ENCODE measurements at places on chromosomes 1 and 21. TPM values are rescaled to one million over a fixed set of nuclear protein-coding genes. Genes with fewer than 3 reads are reported as not detected.

Gene ORC1
- total RNA-seq, result 2.7 TPM

- no peak for DNase-seq
Observed at GRCh38 chr1:118978914-118979701, 9.0 kb downstream of the TBX15 start.

DNA sequence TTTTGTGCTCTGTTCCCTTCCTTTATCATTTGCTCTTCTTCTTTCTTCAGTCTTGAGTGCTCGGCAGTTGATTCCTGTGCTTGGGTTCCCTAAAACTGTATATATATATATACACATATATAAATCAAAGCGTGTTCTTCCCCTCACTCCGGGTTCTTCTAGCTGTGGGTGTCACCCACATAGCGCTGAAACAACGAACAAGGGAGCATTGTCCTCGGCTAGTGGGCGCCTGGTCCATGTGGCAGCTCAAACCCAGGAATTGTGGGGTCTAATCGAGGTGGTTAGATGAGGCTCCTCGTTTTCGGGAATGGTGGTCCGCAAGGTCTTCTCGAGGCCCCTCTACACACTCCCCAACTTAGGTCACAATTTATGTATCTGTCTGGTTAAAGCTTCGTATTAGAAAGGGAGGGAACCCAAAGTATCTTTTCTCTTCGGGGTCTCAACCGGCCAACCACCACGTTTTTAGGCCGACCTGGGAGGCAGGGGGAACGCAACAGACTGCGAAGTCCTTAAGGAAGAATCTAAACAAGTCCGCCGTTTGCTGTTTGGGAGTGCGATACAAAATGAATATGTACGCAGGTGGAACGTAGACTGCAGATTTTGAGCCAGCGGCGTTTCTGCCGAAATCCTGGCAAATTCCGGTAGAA lies 504 bp upstream of the SDHC start:
- DNase-seq, result no peak

DNA sequence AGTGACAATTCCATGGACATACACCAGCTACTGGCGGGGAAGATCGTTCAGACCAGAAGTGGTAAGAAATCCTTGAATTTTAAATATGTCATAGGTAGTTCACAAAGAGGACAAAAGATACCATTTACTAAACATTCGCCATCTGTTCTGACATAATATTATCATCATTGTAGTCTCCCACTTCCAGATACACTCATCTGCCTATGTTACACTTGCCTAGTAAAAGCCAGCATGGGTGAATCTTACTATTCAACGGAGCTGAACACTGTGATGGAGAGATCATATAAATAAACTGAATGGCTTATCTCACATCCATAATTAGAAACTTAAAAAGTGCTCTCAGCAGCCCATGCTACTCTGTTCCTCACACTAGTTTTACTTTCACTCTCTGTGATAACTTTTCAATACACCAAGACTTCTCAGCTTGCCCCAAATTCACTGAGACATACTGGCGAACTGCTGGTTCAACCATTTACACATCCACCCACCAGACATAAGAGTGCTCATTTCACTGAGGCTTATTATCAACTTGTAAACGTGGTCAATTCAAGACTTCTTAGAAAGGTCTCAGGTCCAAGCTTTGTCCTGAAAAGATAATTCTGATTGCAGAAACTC lies 463 bp upstream of the PRRC2C start:
- no peak for DNase-seq

Data from urinary bladder (tissue), 4 donors.